Cardiac muscle cell (in vitro differentiated cells and primary cell): ENCODE measurements at places on chromosomes 13 and 19. TPM values are rescaled to one million over a fixed set of nuclear protein-coding genes. Genes with fewer than 3 reads are reported as not detected.

- no peak overlapping the region for H3K27ac ChIP-seq
- H3K4me3 ChIP-seq = no peak overlapping the region
- H3K36me3 ChIP-seq = no peaks in the 10 kb centered on the region
- H3K4me1 ChIP-seq = no peaks in the 10 kb centered on the region
- peaks cover 51% of the 10 kb centered on the region for H3K27me3 ChIP-seq
Measured at GRCh38 chr19:13086341-13086740, 16.3 kb downstream of the LYL1 start.

- no peak overlapping the region for H3K4me3 ChIP-seq
- no peak for DNase-seq
- no peaks in the 10 kb centered on the region for H3K4me1 ChIP-seq
- no peak overlapping the region for H3K27ac ChIP-seq
Measured at GRCh38 chr13:75691183-75691582, 55.1 kb downstream of the LMO7 start.

- H3K4me1 ChIP-seq = peaks cover 9% of the 10 kb centered on the region
- no peak overlapping the region for H3K27ac ChIP-seq
- no peak for DNase-seq
- no peaks in the 10 kb centered on the region for H3K36me3 ChIP-seq
- H3K4me3 ChIP-seq = no peak overlapping the region
- no peaks in the 10 kb centered on the region for H3K27me3 ChIP-seq
Measured at GRCh38 chr13:109883181-109884180, 97.1 kb upstream of the IRS2 start.

GRCh38 chr19:10412257-10412977 lies 7.9 kb upstream of the PDE4A start:
- no peak overlapping the region for H3K4me3 ChIP-seq
- DNase-seq = no peak
- H3K27ac ChIP-seq = no peak overlapping the region
- H3K36me3 ChIP-seq = no peaks in the 10 kb centered on the region

GRCh38 chr19:49020931-49021895 lies 2.9 kb downstream of the CGB3 start:
- H3K27me3 ChIP-seq = no peaks in the 10 kb centered on the region
- H3K36me3 ChIP-seq = no peaks in the 10 kb centered on the region
- no peak overlapping the region for H3K27ac ChIP-seq
- H3K4me3 ChIP-seq = no peak overlapping the region
- DNase-seq = no peak
- H3K4me1 ChIP-seq = no peaks in the 10 kb centered on the region

- no peaks in the 10 kb centered on the region for H3K4me1 ChIP-seq
- H3K27ac ChIP-seq = no peak overlapping the region
- no peaks in the 10 kb centered on the region for H3K27me3 ChIP-seq
- H3K4me3 ChIP-seq = no peak overlapping the region
- DNase-seq = no peak
- no peaks in the 10 kb centered on the region for H3K36me3 ChIP-seq
Measured at GRCh38 chr19:54551950-54552912, 21.4 kb upstream of the LILRA2 start.

The PPP6R1 gene
- 87.9 and 91.7 TPM in 2 replicates for total RNA-seq

DNA sequence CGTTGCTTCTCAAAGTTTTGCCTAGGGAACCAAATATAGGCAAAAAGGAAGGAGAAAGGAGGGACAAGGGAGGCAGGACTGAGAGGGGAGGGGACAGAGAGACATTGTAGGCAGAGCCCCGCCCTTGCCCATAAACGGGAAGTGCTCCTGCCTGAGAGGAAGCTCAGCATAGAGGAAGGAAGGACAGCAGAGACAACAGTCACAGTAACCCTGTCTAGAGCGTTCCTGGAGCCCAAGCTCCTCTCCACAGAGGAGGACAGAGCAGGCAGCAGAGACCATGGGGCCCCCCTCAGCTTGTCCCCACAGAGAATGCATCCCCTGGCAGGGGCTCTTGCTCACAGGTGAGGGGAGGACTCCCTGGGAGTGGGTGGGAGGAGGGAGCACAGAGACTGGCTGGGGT lies at the start of gene CEACAM21:
TSS of gene CEACAM21 (plus strand) at position 169 of the 400 bp plus-strand sequence. CDS start at position 278, 109 bp downstream.
- no peak within 1 kb of the TSS for H3K4me3 ChIP-seq
- DNase-seq = no peak
- H3K27ac ChIP-seq = no peak within 1 kb of the TSS
- H3K4me1 ChIP-seq = no peaks in the 10 kb centered on the region

GRCh38 chr13:29162638-29163235 lies 342.6 kb downstream of the MTUS2 start:
- no peak for DNase-seq
- H3K4me1 ChIP-seq = no peaks in the 10 kb centered on the region
- H3K4me3 ChIP-seq = no peak overlapping the region
- H3K27me3 ChIP-seq = no peaks in the 10 kb centered on the region
- H3K36me3 ChIP-seq = no peaks in the 10 kb centered on the region
- H3K27ac ChIP-seq = no peak overlapping the region

The CEACAM4 gene
- total RNA-seq = not detected in 2 replicates

The IGSF23 gene
- not detected in 2 replicates for total RNA-seq

The PIK3R2 gene
- total RNA-seq = 64.7 and 72.0 TPM in 2 replicates

DNA sequence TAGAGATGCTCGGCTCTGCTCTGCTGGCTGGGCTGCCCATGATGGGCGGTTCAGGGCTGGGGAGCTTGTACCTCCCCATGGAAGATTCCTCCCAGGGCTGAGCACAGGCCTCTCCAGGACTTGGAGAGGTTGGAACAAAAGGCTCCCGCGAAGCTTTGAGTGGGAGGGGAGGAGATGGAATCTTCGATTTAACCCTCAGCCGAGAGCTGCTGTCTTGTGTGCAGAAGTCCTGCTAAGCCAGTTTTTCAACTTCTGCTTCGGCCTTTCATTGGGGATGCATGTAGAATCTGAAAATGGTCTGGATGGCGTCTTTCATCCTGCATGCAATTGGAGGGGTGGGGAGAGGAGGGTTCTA lies 163.3 kb downstream of the KDM4B start:
- no peaks in the 10 kb centered on the region for H3K27me3 ChIP-seq
- H3K4me3 ChIP-seq = no peak overlapping the region
- H3K36me3 ChIP-seq = peaks cover 26% of the 10 kb centered on the region
- H3K4me1 ChIP-seq = peaks cover 43% of the 10 kb centered on the region

DNA sequence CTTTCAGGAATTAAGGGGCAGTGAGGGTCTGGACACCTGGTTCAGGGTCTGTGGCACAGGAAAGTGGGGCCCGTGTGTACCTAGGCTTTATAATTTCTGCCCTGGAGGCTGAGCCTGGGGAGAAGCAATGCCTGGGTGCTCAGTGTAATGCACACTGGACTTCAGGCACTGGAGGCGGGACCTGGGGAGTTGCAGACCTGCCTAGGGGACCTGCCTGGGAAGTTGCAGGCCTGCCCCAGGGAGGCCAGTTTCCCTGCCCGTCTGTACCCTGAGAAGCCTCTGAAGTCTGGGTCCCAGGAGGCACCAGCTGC lies 2.5 kb upstream of the TMEM59L start:
- no peaks in the 10 kb centered on the region for H3K36me3 ChIP-seq
- no peak overlapping the region for H3K27ac ChIP-seq
- peaks cover 97% of the 10 kb centered on the region for H3K27me3 ChIP-seq
- H3K4me3 ChIP-seq = no peak overlapping the region
- H3K4me1 ChIP-seq = peaks cover 15% of the 10 kb centered on the region
